Ovary (tissue), 10 donors: ENCODE measurements at places on chromosomes 7 and 10. TPM values are rescaled to one million over a fixed set of nuclear protein-coding genes. Genes with fewer than 3 reads are reported as not detected.

OPN4 gene
- polyA plus RNA-seq: 0.08 TPM

ANKRD7 gene
- polyA plus RNA-seq: not detected

DNA sequence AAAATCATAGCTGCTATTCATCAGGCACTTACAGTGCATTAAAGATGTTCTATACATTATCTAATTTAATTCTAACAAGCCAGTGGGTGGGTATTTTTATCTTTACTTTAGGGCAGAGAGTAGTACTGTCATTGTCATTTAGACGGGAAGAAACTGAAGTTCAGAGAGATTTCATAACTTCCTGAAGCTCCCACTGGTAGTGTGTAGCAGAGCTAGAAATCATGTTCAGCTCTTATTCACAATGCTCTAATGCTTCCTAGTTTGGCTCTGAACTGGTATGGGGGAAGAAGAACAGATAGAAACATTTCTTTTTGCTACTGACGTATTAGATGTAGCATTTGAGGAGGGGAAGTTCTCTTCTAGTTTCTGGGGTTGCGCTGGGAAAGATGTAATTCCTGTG, 116.7 kb downstream of the CYP26A1 start:
- no peak overlapping the region for H3K4me3 ChIP-seq
- DNase-seq: no peak
- H3K36me3 ChIP-seq: no peaks in the 10 kb centered on the region
- no peak overlapping the region for H3K27ac ChIP-seq

- no peak overlapping the region for H3K4me3 ChIP-seq
- peak overlapping the region; percentile 23 for H3K27ac ChIP-seq
- no peaks in the 10 kb centered on the region for H3K27me3 ChIP-seq
- peaks cover 16% of the 10 kb centered on the region for H3K4me1 ChIP-seq
- DNase-seq: no peak
These were observed 141.9 kb upstream of the KLF14 start for GRCh38 chr7:130875901-130876300.

DNA sequence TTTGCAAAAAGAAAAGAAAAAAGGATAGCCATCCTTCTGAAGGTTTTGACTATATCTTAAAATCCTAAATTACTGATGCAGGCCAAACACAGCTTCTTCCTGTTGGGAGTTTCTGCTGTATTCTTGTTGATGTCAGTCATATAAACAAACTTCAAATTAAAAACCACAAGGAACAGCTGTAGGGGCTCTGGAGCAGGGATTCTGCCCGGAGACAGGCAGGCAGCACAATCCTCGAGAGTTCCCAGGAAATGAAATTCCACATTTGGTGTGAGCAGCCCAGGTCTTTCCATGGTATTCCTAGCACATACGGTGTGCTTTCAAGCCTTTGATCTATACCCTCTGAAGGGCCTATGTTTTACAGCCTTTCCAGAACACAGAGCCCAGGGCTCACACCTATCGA, 43.2 kb downstream of the INSYN2A start:
- DNase-seq: no peak
- no peaks in the 10 kb centered on the region for H3K27me3 ChIP-seq

- H3K36me3 ChIP-seq: no peaks in the 10 kb centered on the region
- no peak for DNase-seq
- no peaks in the 10 kb centered on the region for H3K27me3 ChIP-seq
- no peak overlapping the region for H3K4me3 ChIP-seq
These were observed 61.2 kb downstream of the SH3PXD2A start for GRCh38 chr10:103793920-103794883.

DNA sequence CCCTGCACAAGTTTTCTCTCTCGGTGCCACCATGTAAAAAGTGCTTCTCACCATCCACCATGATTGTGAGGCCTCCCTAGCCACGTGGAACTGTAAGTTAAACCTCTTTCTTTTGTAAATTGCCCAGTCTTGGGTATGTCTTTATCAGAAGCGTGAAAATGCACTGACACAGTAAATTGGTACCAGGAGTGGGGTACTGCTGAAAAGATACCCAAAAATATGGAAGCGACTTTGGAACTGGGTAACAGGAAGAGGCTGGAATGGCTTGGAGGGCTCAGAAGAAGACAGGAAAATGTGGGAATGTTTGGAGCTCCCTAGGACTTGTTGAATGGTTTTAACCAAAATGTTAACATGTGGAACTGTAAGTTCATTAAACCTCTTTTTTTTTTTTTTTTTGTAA, 15.6 kb upstream of the SLC13A1 start:
- no peak for DNase-seq
- no peaks in the 10 kb centered on the region for H3K27me3 ChIP-seq
- H3K4me3 ChIP-seq: no peak overlapping the region
- H3K27ac ChIP-seq: no peak overlapping the region
- H3K36me3 ChIP-seq: no peaks in the 10 kb centered on the region

GRCh38 chr10:124719213-124719851, 24.8 kb downstream of the FAM53B start:
- DNase-seq: peak; percentile 42
- peaks cover 50% of the 10 kb centered on the region for H3K4me1 ChIP-seq
- no peaks in the 10 kb centered on the region for H3K27me3 ChIP-seq
- peak overlapping the region; percentile 56 for H3K27ac ChIP-seq
- no peak overlapping the region for H3K4me3 ChIP-seq

DNA sequence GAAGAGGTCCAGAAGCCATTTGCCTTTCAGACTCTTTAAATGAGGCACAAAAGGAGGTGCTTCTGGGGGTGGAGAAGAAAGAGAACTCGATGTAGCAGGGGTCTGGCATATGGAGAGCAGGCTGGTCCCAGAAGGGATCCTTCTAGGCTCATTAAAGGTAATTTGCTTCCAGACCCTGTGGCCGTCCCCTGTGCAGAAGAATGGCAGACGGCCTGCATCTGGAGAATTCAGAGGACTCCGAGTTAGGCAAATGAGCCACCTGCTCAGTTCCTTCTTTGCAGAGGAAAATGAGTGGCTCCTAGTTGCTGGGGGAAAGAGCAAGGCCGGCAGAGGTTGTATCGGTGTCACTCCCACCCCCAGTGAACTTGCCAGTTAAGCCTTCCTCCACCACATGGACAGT, 73.8 kb upstream of the FAM180A start:
- DNase-seq: no peak
- no peak overlapping the region for H3K4me3 ChIP-seq
- H3K27me3 ChIP-seq: no peaks in the 10 kb centered on the region
